ENCODE measurements at places on chromosomes 5 and 9.

- DNase-seq: no peak
Measured at GRCh38 chr5:1292139-1292538, 2.7 kb downstream of the TERT start.

- DNase-seq: no peak
Measured at GRCh38 chr5:61768692-61769281, 436.7 kb downstream of the ZSWIM6 start.

- DNase-seq: no peak
Measured at GRCh38 chr5:166172597-166172996, 2118.8 kb upstream of the WWC1 start.

- no peak for DNase-seq
Measured at GRCh38 chr5:61397238-61397637, 65.2 kb downstream of the ZSWIM6 start.

- no peak for DNase-seq
Measured at GRCh38 chr9:74006935-74007334, 490.2 kb upstream of the RORB start.

DNA sequence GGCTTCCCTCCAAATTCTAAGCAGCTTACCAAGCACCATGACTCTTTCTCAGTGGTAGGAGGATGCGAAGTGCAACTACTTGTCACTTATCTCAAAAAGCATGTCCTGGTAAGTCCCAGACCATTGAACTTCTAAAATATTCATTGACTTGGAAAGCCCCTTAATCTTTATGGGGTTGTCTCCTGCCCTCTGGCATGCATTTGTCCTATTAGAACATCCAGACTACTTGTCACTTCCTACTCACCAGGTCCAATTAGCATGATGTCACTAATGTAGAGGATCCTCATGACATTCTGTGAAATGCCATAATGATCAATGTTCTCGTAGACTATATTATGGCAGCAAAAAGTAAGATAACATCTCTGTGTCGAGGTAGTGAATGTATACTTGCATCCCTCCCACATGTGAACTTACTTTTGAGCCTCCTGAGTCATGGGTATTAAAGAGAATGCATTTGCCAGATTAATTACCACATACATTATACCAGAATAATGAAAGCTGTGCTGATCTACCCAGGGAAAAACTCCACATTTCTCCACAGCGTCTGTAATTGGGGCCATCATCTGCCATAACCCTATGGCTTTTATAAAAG is 63.5 kb upstream of the RAD23B start:
- DNase-seq: no peak

DNA sequence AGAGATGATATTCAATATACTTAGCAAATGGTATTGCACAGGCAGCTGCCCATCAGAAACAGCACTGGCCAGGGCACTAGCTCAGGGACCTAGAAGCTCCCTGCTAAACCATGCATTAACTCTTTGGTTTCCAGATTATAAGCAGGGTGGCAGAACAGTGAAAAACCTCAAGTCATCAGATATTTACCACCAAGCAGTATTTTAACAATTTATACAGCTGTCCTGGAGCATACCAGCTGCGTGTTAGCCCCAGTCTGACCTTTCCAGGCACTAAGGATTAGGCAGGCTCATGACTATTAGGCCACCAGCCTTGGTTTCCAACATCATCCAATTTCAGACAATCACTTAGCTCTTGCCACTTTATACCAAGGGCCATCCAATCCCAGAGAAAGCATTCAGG is 326.5 kb downstream of the CAAP1 start:
- DNase-seq: no peak

DNA sequence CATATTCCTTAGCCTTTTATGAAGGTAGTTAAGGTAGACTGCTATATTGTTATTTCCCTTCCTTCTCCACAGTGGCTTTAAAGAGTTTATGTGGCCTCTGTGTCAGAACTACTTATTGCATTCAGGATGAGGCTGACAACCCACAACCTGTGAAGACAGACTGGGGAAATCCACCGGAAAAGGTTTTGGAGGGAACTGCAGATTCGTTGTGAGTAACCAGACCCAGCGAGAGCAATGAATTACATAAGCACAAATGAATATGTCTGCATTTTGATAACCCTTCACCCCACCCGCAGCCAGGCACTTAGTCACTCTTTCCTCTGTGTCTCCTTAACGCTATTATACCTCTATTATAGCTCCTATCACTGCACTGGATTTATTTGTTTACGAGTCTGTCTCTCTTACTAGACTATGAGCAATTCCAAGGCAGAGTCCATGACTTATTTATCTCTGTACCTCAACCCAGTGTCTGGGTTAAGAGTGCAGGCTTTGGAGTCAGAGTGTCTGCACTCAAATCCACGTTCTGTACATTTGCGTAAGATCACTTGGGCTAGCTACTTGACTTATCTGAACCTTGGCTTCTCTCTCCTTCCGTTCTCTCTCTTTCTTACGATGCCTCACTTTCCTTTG is 19.2 kb downstream of the KCTD16 start:
- DNase-seq: peak; percentile 75

DNA sequence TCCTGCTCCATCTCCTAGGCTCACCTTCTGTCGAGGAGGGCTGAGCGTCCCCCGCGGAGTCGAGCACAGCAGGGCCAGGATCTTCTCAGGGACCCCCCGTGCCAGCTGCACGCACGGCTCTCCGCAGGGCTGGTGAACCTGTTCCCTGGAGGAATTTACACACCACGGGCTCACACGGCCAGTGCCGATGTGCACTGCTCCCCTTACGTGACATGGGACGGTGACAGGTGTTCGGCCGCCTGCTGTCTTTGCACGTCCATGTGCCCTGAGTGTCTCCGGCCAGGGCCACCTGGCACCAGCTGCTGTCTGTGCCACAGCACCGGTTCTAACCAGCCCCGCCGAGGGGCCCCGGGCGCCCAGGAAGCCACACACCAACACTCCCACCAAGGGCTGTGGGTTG is 8.7 kb upstream of the AGPAT2 start:
- DNase-seq: no peak

DNA sequence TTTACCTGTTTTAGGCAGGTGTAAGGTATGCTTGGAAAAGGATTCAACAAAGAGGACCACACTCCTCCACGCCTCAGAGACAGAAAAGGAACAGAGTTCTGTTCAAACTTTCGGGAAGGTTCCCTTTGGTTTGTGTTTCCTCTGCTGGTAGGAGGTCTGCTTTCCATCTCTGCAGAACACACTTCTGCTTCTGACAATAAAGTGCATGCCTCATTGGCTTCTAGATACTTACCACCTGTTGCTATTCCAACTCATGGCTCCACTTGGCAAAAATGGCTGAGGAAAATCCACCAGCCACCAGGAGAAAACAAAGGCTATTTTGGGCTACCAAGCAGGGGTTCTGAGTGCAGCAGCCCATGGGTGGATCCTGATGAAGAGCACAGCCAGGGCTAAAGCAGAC is 112.7 kb downstream of the NRG2 start:
- DNase-seq: no peak

DNA sequence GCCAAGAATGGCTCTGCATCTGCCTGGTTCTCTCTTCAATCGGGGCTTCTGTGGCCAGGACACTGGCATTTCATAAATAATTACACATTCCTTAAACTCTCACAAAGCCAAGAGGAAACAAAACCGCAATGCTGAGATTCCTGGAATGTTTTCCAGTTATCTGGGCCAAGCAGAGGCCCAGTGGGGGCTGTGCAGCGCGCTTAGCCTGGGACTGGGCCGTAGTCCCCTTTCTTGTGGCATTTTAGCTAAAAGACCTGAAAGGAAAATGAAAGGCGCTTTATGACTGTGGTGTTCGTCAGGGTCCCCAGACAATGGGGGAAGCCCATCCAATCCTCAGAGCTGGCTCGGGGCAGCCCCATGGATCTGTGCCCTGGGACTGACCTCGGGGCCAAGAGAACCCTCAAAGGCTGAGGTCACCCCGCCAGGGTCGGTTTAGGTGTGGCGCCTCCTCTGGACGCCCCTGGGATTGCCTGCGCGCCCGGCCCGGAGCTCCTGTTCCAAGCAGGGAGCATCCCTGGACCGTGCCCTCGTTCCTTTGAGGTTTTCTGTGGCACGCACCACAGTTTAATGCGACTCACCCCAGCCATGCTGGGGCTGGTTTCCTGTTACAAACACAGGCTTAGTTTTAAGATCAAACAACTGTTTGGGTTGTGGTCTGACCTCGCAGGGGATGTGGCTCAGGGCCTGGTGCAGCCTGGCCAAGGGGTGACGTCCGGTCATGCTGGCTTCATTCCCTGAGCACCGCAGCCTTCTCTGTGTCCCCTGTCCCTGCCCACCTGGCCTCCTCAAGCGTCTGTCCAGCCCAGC is 51.5 kb upstream of the NKD2 start:
- DNase-seq: no peak

- DNase-seq: no peak
Measured at GRCh38 chr5:56059854-56060253, 65.1 kb upstream of the IL6ST start.

All from stimulated activated CD8-positive, alpha-beta memory T cell treated with anti-CD3 and anti-CD28 coated beads, Interleukin-4, amount 100 ng/mL, for 4 hours (primary cell).